ENCODE measurements at places on chromosomes 6 and 20.

GRCh38 chr20:50784464-50784863 is 10.4 kb upstream of the BCAS4 start:
- no peak for DNase-seq

GRCh38 chr6:37182736-37183590 is 13.0 kb downstream of the PIM1 start:
- no peak for DNase-seq

- no peak for DNase-seq
Observed at GRCh38 chr6:49733680-49734079, 10.5 kb downstream of the CRISP3 start.

GRCh38 chr20:555976-556385 is 12.4 kb upstream of the CSNK2A1 start:
- no peak for DNase-seq

DNA sequence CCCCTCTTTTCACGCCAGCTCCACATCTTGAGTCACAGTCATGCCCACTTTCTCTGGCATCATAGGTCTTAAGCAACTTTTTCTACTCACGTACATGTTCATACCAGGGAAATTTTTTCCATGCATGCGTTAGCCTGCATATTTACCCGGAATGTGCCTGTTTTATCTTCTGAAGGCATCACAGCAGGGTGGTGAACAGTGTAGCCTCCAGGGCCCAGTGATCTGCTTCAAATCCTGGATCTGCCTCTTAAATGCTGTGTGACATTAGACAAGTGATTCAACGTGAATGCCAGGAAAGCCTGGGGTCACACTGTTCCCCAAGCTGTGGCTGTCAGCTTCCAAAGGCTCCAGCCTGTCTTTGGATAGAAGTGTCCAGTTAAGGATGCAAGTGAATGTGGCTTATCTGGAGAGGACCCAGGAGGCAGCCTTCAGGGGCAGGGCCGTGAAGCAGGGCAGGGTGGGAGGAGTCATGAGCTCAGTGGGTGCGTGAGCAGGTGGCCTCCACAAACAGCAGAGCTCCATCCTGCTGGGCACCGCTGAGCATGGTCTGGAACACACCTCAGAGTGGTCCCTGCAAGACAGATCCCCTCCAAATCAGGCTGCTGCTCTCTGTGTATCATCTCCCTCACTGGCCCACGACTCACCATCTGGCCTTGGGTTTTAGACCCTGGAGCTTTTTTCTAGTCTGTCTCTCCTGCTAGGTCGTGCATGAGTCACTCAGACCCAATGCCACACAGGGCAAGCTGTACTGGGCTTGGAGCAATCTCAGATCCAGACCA is 30.4 kb upstream of the CD93 start:
- no peak for DNase-seq

DNA sequence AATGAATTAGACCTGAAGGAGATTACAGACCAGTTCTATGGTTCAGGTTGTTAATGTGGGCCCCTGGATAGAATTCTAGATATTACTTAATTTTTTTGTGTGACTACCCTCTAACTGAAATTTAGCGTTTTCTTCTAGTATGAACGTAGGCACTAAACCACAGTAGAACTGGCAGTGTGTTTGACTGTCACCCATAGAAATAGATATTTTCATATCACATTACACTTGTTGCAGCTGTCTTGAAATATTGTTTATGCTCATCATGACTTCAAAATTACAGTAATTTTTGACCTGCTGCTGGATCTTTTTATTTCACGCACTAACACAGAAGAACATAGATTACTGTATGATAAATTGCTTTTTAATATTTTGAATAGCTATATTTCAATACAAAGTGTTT is 31.6 kb downstream of the E2F3 start:
- DNase-seq, result no peak

- no peak for DNase-seq
Observed at GRCh38 chr6:22929311-22929985, 360.1 kb downstream of the HDGFL1 start.

DNA sequence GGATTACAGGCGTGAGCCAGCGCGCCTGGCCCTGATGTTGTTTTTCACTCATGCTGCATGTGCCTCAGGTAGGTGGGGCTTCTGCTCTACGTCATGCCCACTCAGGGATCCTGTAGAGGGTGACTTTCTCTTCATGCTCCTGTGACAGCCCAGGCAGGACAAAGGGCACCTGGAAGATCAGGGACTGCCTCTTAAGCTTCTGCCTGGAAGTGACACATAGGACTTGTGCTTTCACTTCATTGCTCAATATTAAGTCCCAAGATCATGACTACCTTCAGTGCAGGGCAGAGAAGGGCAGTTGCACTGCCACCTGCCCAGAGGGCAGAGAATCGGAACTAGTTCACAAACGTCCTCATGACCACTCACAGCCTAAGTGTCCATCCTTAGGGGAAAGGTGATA is 249.5 kb upstream of the SULF2 start:
- no peak for DNase-seq

GRCh38 chr6:45461486-45461885 is 83.8 kb upstream of the SUPT3H start:
- DNase-seq, result no peak

- DNase-seq, result no peak
Observed at GRCh38 chr6:5663739-5664138, 343.0 kb downstream of the NRN1 start.

DNA sequence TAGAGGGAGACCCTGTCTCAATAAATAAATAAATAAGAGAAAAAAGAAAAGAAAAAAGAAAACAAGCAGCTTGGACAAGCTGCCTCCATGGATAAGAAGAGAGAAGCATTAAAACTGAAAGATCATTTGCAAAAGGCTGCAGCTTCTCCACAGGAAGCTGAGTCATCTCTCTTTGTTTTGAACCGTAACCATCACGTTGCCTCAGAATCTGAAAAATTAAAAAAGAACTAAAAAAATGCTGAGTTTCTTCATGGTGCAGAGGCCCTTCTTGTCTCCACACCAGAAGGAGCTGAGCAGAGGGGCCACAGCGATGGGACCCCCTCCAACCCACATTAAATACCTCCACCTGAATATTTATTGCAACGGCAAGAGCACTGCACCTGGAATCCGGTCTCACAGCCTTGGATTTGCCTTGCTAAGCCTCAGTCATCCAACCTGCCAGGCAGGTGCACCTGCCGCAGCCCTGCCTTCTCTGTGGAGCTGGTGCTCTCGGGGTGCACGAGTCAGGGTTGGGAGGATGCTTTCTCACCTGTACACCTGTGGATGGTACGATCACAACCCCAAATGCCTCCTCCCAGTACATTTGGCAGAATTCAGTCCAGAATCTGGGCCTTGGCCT is 28.1 kb downstream of the TOX2 start:
- DNase-seq, result no peak

- no peak for DNase-seq
Observed at GRCh38 chr6:158674342-158675131, 24.7 kb downstream of the SYTL3 start.

- DNase-seq, result no peak
Observed at GRCh38 chr20:18943542-18943941, 130.0 kb downstream of the SCP2D1 start.

- DNase-seq, result no peak
Observed at GRCh38 chr6:145964948-145965366, 799 bp upstream of the SHPRH start.

All from LNCaP clone FGC (cell line).